ENCODE measurements at places on chromosomes 12 and 14.

GRCh38 chr14:83483063-83483462, 1949.4 kb upstream of the SEL1L start:
- DNase-seq = no peak

GRCh38 chr12:25929142-25929541, 29.3 kb upstream of the RASSF8 start:
- DNase-seq = no peak

GRCh38 chr12:113006641-113007040, 28.3 kb downstream of the OAS2 start:
- DNase-seq = no peak

DNA sequence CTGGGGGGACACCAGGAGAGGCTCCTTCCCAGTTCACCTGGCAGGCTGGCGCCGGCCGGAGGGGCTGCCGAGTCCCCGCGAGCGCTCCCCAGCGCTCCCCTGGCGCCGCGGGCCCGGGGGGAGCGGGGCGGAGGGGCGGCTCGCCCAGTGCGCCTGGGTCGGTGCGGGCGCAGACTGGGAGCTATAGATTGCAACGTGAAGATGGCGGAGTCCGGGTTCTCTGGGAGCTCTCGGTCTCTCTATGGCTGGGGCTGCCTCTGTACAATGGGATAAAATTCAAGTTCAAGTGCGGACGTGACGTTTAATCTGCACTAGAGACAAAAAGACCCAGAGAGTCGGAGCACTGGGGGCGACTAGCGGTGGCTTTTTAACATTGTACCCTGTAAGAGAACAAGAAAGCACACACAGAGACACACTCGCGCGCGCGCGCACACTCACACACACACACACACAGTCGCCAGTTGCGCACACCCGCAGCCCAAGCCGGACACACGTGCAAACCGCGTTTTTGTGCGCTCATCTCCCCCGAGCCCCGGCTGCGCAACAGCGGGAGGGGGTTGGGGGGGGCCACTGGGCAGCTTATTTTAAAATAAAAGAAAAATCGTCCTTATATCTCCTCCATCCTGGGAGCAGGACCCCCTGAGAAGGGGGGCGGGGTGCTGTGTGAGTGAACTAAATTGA, at the start of gene BCL11B:
TSS of gene BCL11B (minus strand) at position 247 of the 681 bp plus-strand sequence. CDS start 979 bp downstream, outside the sequence.
- DNase-seq = no peak

- DNase-seq = no peak
Measured at GRCh38 chr12:12007713-12008231, 63.0 kb upstream of the BCL2L14 start.

DNA sequence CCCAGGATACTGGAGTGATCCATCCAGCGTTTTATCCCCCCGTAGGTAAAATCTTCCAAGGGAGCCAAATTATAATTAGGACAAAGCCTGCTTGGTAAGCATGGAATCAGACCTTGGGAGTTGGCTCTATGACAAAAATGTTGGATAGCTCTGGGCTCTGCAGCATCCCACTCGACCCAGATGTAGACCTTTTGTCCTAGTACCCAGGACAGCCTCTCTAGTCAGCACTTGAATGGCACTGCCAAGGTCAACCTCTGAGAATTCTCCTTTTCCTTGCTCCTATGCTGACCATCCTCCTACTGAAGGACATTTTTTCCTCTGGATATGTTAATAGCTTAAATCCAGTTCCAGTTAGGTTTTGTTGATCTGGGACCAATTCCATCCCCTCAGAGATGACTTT, 104.7 kb upstream of the SLC35F4 start:
- no peak for DNase-seq
